CD4-positive, alpha-beta T cell treated with Interleukin-17A for 1 hour (primary cell): ENCODE measurements at places on chromosomes 4 and X.
A peak's percentile ranks its signal among the peaks of the same experiment; 100 is the strongest.

GRCh38 chrX:101732870-101733269 lies 73.2 kb upstream of the ARMCX2 start:
- DNase-seq, result no peak

DNA sequence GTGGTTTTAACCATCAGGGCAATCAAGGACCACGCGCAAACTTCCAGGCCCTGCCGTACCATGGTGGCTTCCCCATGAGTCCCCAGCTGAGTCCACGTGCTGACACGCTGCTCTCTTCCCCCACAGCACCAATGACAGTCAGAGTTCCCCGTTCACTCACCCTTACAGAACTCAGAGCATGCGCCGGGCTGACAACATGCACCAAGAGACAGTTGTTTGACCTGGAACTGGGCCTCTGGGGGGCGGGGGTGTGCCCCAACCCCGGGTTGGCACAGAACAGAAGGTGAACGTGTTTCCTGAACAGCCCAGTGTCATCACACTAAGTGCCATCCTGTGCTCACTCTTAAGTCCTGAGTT lies 29.4 kb downstream of the IRF2 start:
- DNase-seq, result peak; percentile 27

DNA sequence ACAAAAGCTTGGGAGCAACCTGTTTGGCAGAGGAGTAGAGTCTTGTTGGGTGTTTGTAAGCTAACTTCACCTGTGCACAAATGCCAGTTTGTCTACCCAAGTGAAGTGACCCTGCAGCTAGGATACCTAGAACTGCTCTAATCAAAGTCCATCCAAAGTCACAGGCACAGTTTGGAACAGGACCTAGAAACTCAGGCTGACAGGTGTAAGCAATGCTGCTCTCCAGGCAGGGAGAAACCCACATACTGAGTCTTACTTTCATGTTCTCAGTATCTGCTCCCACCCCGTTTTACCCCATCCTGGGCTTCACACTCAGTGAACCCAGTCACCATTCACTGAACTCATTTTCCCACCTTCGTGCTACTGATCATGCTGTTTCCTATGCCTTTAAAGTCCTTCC lies 40.3 kb downstream of the MAML3 start:
- no peak for DNase-seq

DNA sequence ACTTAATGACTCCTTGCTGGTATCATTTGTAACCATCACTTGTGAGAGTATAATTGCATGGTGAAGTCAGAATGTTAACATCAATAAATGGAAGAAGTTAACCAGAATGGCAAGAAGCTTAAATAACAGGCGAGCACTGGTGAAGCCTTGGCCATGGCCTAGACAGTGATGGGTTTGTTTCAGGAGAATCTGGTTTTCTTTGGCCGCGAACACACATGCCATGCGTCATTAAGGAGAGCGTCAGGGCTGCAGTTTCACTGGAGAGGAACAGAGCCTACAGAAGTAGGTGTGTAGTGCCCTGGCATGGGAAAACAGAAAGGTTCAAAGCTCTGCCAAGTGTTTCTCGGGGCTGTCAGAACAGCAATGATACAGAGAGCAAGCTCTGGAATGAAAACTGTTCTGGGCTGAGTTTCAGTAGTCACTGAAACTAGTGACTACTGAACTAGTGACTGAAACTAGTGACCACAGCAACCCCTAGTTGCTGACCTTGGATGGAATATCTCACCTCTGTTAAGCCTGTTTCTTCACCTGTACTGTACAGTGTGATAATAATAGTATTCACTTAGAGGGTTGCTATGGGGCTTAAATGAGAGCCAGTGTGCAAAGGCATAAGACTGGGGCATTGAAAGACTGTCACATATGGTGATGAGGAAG lies 93.8 kb downstream of the C4orf51 start:
- no peak for DNase-seq

DNA sequence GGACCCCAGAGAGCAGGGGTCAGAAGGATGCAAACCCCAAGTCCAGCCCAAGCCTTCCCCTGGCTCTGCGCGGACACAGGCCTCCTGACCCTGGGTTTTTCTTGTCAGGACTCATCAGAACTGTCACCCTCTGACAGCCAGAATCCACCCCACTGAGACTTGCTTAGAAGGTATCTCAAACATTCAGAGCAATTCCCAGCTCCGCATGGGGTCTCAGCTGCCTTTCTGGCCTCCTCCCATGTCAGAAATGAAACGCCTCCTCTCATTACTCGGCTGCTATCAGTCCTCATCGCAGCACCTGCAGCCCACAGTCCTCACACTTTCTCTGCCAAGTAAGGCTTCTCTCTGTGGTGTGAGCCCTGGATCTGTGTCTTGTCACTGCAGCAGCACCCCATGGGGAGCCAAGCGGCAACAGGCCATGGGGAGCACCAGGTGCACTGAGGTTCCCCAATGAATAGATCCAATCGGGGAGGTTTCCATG lies 97.8 kb downstream of the WFS1 start:
- no peak for DNase-seq

- no peak for DNase-seq
Measured at GRCh38 chr4:108596344-108596743, 24.0 kb upstream of the RPL34 start.

DNA sequence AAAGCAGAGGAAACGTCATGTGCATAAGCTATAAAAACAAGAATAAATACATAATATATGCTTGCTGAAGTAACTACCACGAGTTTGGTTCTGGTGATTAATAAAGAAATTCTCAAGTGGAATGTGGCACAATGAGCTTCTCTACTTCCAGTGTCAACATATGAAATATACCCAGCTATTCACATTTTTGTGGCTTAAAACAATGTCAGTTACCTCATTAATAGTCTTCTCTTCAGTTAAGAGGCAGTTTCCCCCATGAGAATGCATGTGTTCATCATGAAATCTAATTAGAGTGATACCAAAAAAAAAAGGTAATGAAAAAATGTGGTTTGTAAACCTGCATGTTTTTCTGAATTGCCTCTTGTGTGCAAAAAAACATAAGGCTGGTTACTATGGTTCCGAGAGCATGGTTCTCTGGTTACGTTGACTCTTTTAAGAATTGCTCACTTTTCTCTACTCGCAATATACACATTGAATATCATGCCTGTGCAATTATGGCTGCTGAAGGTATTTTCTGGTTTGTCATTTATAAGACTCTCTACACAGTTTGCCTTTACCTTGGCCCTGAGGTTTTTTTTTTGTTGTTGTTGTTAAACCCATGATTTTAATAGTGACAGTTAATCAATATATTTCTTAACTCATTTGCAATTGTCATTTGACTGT lies 108.2 kb downstream of the PCDH7 start:
- DNase-seq, result no peak

- no peak for DNase-seq
Measured at GRCh38 chr4:96407225-96407624, 567.3 kb downstream of the PDHA2 start.

DNA sequence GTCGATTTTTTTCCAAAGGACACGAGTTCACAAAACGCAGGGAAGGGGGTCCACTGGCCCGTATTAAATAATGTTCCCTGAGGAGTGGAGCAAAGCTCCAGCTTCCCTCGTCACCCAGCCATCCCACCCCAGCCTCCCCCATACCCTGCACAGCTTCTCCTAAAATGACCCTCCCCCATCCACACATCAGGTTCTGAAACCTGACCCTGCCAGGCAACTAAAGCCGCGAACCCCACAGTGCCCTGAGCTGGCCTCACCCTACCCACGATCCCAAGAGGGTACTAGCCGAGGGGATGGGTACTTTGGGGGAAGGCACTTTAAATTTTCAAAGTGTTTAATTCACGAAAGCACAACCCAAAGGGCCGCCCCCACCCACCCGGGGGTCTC lies 634 bp downstream of the APOO start:
- no peak for DNase-seq

DNA sequence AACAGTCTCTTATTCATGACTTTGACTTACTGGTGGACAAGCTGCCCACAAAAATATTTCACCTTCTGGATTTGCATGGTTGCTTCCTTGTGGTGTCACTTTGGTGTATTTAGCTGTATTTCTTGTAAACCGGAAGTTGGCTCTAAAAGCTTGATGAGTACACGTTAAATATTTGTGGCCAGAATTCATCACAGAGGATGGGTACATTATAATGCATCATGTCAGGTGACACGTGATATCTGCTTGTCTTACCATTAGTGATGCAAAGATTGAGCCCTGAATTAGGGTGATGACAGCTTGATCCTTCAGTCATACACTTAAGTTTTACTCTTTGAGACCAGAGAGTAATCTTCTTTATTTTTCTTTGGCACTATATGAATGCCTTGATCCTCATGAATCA lies 188.3 kb upstream of the RPS6KA3 start:
- DNase-seq, result peak; percentile 5
